ENCODE measurements at places on chromosomes 4 and X.

- no peak for DNase-seq
Observed at GRCh38 chrX:147803948-147804347, 107.8 kb upstream of the FMR1 start.

DNA sequence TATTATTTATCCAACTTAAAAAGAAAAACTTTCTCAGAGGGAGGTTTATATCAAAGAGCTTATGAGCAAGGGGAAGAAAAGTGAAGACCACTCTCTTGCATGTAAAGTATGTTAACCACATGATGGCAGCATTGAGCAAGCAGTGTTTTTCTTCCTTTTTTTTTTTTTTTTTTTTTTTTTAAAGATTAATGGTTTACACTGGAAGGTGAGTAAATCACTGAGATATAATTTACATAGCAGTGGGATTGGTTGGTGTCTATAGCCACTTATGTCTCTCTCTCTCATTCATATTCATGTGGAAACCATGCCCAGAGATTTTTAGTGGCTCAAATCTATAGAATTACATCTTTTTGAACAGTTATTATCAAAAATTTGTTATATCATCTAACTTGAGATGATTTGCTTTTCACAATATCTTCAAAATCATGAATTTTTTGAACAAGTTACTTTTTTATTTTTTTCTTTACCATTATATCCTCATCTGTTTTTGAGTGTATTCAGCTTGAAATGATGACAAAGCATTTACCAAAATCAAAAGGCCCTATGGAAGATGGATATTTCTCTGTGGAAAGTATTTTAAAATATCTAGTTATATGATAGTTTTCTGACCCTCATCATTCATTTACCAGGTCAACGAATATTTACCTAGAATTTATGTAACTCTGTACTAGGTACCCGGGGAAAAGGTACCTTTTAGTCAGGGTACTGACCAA is 31.6 kb downstream of the MTHFD2L start:
- DNase-seq, result no peak

GRCh38 chr4:5215321-5215720 is 164.0 kb downstream of the STK32B start:
- DNase-seq, result no peak

GRCh38 chr4:132328761-132329160 is 820.3 kb upstream of the PCDH10 start:
- no peak for DNase-seq

GRCh38 chrX:78658845-78659744 is at the start of gene RTL3:
Gene RTL3 (minus strand): TSS chrX:78659328. CDS start chrX:78658420, 908 bp downstream.
- DNase-seq, result no peak

DNA sequence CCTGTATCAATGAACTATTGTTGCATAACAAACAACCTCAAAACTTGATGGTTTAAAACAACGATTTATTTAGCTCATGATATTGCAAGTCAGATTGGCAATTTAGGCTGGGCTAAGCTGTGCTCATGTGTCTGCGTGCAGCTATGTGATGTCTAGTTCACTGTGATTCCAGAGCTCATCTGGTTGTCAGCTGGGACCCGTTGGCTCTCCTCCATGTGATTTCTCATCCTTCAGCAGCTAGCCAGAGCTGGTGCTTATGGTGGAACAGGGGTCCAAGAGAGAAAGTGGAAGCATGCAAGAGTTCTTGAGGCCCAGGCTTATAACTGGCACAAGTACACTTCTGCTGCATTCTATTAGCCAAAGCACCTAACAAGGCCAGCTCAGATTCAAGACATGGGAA is 28.8 kb upstream of the TRPC3 start:
- no peak for DNase-seq

DNA sequence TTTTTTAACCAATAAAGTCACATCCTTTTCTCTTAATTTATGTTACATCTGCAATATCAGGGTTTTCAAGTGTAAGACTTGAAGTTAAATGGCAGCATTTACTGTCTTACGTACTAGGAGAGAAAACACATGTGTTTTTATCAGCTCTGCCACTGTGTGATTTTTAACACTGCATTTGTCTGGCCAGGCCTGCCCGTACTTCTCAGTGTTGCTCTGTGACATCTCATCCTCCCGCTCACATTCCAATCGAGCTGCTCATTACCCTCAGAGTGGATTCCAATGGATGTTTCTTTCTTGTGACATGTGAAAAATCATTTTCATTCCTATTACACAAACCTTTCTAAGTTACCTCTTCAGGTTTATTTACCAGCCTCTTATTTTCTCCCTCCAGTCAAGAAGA is 420.3 kb downstream of the FAT4 start:
- peak; percentile 42 for DNase-seq

All from omental fat pad (tissue), 4 donors.